ENCODE measurements at places on chromosomes 11 and 22.

DNA sequence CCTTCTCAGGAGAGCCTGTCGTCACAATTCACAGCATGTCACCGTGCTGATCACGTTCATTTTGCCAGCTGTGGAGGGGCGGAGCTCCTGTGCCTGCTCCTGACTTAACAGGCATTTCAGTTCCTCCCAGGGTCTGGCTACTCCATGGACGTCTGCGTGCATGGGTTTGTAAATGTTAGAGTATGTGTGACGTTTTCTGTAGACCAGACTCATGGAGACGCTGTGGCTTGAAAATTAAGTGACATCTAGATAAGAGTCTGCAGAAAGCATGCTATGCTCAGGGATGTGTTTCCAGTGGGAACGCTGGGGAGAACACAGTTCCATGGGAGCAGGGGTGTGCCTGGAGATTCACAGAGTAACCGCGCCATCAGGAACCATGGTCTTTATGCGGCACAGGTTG is 804.0 kb downstream of the TBC1D22A start:
- no peak for DNase-seq

DNA sequence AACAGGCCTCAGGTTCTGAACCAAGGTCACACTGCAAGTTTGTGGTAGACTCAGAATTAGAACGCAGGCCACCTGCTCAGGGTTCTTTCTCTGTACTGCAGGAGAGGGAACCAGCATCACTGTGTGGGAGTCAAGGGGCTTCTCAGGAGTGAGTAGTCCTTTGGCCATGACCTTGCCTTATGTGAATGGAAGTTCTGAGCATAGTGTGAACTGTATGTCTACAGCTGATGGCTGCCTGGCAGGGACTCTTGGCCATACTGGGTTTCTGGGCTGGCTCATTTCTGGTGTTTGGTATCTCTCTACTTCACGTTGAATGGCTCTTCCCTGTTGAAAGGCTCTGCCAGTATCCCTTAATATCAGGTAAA is 40.1 kb upstream of the TUB start:
- no peak for DNase-seq

- no peak for DNase-seq
These were observed 34.0 kb downstream of the FLI1 start for GRCh38 chr11:128727796-128728431.

DNA sequence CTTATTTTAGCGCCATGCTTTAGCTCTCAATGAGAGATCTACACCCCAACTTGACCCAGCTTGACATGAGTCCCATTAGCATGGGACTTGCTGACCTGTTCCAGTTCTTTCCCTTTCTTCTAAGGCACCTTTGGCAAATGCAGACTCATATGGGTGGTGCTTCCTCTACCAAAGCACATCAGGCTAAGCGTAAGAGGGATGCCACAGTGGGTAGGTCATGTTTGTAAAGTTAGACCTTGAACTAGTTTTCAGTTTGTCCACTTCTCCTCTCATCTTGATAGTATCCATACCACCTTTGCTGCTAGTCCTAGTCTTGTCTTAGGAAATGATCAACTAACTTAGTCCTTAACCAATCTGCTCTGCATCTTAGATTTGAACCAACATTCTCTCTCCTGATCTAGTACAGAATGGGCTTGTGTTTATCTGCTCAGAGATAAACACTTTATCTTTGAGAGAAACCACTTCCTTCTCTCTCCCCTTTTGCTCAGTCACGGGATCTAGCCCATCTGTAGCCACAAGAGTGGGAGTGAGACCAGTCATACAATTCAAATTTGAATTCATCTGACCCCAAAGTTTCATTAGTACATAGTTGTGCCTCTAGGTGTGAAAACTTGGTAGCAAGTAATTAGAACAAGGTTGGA is 72.1 kb upstream of the CD44 start:
- peak; percentile 64 for DNase-seq

- DNase-seq, result no peak
These were observed 24.6 kb downstream of the OR2AG2 start for GRCh38 chr11:6747097-6747668.

- DNase-seq, result no peak
These were observed 9.6 kb upstream of the WNT11 start for GRCh38 chr11:76215941-76216340.

Measured in activated CD8-positive, alpha-beta T cell treated with anti-CD3 and anti-CD28 coated beads, Interleukin-2, amount 10 ng/mL, durations not matched to agents 7 days and 5 days (primary cell).